ENCODE measurements at places on chromosomes 6 and 20.

DNA sequence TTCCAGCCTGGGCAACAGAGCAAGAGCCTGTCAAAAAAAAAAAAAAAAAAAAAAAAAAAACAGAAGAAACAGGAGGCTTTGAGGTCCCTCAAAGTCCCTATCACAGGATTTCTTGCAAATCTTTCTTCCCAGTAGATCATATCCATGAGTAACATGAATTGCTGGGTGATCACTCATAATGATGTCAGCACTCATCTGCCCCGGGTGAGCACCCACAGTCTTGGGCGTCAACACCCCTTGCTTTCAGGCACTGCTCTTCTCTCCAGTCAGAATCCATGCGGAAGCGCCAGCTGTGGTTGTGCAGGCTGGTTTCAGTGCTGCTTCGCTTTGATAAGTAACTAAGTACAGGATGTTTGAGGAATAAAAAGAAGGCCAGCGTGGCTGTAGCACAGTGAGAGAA, 40.2 kb upstream of the INSM1 start:
- no peak for DNase-seq

DNA sequence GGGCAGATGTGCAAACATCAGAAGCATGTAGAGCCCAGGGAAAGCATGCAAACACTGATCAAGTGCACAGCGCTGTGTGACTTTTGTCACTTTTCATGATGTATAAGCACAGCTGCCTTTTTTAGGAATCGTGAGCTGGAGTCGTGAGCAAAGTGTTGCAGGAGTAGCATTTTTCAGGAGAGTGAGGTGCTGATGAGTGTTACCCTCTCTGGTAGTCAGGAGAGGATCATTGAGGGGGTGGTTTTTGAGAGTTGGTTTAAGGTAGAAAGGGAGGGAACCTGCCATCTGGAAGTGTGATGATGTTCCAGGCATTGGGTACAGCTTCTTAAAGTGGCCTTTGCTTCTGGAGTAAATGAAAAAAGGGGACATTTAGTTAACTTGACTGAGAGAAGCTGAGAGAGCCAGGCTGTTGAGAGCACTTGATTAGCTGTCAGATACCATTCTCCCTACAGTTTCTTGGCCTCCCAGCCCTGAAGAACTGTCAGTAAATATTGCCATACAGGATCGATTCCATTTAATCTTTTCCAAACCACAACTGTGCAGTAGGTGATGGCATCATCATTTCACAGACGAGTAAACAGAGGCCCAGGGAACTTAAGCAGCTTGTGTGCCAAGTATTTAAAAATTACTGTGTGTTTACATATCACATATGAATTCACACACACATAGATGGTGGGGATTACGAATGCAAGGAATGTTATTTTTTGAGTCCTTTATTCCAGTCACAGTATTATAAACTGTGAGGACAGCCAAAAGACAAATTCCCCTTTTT, 28.9 kb downstream of the TPD52L1 start:
- DNase-seq, result no peak

GRCh38 chr6:14917109-14917910, 328.6 kb upstream of the JARID2 start:
- DNase-seq, result no peak

GRCh38 chr6:140915551-140915950, 1217.2 kb upstream of the GJE1 start:
- no peak for DNase-seq

DNA sequence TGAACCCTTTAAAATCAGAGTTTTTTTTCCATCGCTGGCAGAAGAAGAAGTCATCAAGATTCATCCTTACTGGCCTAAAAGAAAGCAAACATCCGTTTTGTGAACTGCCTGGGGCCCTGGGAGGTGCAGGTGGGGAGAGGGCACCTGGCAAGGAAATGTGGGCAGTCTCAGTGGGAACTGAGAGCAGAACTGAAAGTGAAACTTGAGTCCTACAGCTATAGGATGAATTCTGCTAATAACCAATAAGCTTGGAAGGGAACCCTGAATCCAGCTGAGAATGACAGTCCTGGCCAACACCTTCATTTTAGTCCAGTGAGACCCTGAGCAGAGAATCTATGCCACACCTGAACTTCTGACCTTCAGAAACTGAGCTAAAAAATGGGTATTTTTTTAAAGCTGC, 130.1 kb upstream of the ASCC3 start:
- no peak for DNase-seq

GRCh38 chr6:155132617-155133016, 131.2 kb upstream of the CLDN20 start:
- DNase-seq, result no peak

- no peak for DNase-seq
These were observed 363.3 kb downstream of the KIF16B start for GRCh38 chr20:16209951-16210361.

GRCh38 chr6:132726608-132726975, 12.7 kb upstream of the VNN1 start:
- no peak for DNase-seq

DNA sequence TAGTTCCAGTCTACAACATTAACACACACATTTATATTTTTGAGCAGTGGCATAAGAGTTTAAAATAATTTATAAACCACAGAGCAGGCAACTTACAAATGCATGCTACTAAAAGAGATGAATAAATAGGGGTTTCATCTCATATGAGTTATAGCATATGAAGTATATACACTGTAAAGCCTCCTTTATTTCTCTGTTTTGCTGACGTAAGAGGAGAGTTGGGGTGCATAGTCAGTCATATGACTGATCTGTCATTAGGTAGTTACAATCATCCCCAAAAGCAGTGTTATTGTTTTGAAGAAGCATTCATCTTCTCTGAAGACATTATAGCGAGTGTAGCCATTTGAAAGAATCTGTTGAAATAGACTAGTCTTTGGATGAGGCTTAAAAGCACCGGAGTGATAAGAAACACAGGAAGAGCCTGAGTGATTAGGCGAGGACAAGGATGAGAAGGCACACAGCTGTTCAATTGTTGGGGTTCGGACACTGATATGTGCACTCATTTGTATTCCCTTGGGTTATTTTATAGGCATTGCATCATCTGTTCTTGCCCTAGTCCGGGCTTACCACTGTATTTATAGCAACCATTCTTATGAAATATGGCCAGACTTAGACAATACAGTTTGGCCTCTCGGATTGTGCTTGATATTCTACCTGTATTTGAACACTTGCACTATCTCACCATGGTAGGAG, 325.7 kb downstream of the SAMD5 start:
- no peak for DNase-seq

- DNase-seq, result peak; percentile 21
These were observed 203.5 kb upstream of the JAG1 start for GRCh38 chr20:10877342-10877741.

DNA sequence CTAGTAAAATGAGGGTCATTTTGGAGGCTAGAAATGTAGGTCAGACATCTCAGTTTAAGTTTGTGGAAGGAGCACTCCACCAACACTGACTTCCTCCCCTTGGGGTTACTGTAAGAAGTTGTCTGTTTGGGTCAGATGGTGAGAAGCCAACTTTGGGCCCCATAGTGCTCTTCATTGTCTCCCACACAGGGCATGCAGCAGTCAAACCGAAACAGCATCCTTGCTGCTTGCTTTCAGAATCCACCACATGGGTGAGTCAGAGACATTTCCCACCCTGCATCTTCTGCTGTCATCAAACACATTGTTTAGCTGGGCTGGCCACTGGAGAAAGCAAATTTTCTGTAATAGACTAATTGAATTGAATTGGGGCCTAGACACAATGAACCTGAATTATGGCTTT, 16.8 kb downstream of the IL17F start:
- no peak for DNase-seq

DNA sequence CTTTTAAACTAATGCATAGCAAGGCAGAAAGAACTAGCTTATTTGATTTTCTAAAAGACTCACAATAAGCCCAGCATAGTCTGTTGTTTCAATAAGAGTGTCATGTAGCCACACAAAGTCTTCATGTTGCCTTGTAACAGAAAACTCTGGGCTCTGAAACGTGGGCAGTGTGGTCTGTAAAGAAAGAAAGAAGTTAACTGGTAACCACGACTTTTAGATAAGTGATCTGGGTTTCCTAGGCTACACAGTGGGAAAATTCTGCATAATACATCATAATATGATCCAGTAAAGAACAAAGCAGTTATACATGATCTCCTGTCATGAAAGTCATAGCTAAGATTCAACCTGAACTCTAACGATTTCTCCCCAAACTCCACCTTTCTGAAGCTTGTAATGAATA, 13.3 kb downstream of the SNX5 start:
- no peak for DNase-seq

DNA sequence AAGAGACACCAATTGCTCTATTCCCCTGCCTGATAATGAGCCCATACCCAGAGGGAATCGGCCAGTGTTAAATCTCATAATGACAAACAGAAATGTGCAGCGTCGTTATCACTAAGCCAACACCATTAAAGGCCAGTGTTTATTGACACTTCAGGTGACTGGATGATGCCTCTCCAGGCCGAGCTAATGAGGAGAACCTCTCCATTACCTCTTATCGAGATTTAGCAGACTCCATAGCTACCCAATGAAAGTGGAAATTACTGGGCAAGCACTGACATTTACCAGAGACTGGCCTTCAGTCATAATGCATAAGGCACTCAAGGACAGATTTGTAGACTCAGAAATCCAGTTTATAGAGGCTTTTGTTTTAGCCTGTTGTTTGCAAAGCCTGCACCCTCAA, 669.5 kb downstream of the MAFB start:
- no peak for DNase-seq

- no peak for DNase-seq
These were observed 31.6 kb upstream of the SNX9 start for GRCh38 chr6:157791450-157791849.

GRCh38 chr6:36094753-36095496, 35.4 kb upstream of the MAPK13 start:
- peak; percentile 73 for DNase-seq

DNA sequence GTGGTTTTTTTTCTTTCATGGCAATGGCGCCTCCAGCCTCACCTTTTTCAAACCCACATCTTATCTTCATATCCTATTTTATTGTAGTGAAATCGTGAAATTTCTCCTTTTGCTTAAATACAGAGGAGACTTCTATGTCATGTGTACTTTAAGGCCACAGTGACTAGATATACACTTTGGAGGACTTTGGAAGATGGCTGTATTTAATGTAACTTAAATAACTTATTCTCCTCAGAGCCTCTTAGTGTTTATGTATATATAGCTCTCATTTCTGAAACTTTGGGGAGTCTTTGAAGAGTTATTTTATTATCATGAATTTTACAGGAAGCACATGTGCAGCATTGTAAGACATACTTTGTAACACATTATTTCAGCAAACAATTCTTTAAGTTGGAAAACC, 968 bp downstream of the LAMA2 start:
- DNase-seq, result no peak

- no peak for DNase-seq
These were observed 13.1 kb downstream of the CYB5R4 start for GRCh38 chr6:83872386-83873118.
